ENCODE measurements at places on chromosomes 5 and 9.

GRCh38 chr5:159181152-159181551 lies 28.2 kb downstream of the RNF145 start:
- DNase-seq: no peak

- no peak for DNase-seq
These were observed 127.2 kb upstream of the SLC25A48 start for GRCh38 chr5:135707302-135707701.

GRCh38 chr5:150246835-150247234 lies 42.7 kb downstream of the CAMK2A start:
- no peak for DNase-seq

DNA sequence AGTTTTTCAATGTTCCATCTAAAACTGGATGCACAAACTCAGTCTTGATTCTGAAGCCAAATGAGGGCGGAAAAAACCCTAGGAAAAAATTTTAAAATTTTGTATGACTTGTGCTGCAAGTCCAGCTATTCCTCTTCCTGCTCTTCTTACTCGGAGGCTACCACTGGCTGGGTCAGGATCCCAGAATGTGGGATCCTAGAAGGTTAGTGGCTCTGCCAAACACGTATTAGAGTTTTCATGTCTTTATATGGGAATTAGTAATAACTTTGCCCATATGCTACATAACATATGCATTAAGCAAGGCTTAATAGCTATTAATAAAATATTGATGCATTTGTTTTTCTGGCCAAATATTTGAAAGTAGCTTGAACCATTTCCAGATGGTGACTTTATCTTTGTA lies 458.3 kb downstream of the AGTPBP1 start:
- DNase-seq: no peak

DNA sequence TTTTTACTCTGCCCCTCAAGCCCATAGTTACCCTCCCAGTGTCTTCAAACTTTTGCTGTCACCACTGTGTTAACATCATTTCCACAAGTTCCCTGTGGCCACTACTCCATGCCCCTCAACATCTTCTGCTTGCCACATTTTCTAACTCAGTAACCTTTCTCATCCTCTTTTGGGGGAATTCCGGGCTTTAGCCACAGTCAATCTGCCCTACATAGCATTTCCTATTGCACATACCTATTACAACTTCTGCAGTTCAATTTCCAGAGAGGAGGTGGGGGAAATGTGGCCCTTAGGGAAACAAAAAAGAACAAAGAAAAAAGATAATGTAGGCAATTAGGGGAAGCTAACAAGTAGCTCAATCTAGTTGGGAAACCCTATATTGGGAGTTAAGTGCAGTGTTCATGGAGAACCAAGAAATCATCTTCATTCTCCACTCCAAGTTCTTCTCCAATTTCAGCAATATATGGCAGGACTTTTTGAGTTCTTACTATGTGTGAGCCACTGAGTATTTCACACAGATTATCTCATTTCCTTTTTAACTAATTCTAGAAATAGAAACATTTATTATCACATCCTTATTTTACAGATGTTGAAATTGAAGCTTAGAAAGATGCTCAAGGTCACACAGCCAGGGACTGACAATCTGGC lies 40.2 kb upstream of the LPAR1 start:
- no peak for DNase-seq

DNA sequence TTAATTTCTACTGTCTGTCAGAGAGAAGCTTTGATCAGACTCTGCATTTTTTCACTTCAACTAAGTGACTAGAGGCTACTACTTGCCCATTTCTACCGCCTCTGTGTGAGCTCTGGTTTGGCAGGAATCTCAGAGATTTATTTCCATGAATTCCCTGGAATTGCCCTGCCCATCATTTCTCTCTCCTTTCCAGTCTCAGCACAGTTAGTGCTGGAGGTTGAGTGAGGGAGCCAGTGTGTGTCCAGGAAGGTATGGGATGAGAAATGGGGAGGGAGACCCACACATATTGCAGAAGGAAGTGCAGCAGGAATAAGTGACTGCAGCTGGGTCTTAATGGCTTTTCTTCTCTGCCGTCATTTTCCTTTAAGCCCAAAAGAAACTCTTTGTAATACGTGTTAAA lies 443.1 kb upstream of the ZNF462 start:
- DNase-seq: no peak

- DNase-seq: no peak
These were observed 57.7 kb upstream of the RNU6ATAC start for GRCh38 chr9:134222018-134222573.

- DNase-seq: no peak
These were observed 70.3 kb downstream of the MTAP start for GRCh38 chr9:21872696-21873095.

DNA sequence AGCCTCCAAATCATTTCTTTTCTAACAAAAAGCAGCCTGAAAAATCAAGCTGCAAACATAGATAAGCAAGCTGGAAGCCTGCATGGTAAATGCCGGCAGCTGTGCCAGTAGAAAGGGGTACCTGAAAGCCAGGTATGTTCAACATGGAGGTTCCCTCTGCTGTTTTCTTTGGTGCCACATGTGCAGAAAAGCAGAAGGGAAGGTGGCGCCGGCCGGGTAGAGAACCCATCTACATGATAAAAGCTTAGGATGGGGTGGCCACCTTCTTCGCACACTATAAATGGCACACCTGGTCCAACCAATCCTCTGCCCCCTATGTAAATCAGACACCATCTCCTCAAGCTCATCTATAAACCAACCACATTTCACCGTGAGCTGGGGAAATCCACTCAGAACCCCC lies 268.9 kb upstream of the IRX2 start:
- DNase-seq: no peak

- no peak for DNase-seq
These were observed 743.2 kb upstream of the CDH10 start for GRCh38 chr5:25387953-25388352.

- no peak for DNase-seq
These were observed 37.3 kb downstream of the MRPL36 start for GRCh38 chr5:1762121-1762882.

DNA sequence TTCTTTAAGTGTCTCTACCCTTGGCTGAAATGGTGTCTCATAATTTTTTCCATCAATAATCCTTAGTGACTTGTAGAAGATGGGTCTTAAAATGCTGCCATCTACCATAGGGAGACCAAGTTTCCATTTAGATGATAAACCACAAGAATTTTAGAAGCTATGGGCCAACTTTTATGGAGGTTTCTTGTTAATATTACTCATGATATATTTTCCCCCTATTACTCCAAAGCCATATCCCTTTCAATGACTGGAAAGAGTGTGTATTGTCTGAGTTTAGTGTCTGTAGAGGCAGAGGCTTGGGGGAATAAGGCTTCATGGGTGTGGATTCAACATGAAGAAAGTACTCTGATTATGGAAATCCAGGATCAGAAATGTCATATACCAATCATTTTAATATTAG lies 507.3 kb upstream of the TNC start:
- DNase-seq: no peak

GRCh38 chr9:128005923-128006322 lies 25.1 kb upstream of the EEIG1 start:
- DNase-seq: no peak

DNA sequence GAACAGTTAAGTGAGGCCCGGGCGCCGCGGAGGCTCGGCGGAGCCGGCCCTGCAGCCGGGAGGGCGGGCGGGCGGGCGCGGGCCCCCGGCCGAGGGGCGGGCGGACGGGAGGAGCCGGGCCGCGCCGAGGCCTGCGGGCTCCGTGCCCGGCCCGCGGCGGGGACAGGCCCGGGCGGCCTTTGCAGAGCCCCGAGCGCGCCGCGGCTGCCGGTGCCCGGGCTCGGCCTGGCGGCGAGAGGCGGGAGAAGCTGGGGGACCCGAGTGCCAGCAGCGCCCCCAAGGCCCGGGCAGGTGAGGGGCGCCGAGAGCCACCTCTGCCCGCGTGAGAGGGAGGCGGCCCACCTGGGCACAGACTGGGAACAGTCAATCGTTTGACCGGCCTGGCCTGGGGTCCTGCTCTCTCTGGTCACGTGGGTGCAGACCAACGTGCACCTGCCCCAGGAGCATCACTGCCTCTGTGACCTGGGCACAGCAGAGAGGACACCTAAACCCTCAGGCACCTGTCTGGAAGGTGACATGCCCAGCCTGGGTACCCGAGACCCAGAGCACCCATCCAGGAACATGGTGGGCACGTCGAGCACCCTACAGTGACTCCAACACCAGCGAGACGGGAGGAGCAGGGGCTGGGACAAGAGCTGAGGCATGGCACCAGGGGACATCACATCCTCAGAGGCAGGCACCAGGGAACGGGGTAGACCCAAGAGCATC lies 531 bp downstream of the MVB12B start:
- no peak for DNase-seq

DNA sequence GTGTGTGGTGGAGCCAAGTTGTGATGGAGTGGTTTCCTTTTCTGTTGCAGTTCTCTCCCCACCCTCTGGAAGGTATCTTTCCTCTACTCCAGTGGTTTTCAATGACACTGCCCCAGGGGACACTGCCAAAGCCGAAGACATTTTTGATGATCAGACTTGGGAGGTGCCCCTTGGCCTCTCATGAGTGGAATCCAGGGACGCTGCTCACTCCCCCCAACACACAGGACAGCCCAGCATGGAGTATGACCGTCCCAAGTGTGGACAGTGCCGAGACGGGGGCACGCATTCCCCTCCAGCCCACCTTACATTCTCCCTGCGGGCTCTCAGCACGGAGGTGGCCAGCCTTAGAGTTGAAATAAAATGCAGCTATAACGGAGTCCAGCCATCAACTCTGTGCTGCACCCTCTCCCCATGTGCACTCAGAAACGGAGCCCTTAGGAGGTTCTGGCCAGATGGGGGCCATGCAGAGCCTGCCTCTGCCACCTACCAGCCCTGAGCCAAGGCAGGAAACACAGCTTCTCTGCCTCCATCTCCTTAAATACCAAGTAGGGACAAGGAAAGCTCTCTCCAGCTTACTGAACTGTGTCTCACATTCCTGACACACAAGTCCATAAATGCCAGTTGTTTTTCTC lies 150.8 kb downstream of the ROR2 start:
- no peak for DNase-seq

DNA sequence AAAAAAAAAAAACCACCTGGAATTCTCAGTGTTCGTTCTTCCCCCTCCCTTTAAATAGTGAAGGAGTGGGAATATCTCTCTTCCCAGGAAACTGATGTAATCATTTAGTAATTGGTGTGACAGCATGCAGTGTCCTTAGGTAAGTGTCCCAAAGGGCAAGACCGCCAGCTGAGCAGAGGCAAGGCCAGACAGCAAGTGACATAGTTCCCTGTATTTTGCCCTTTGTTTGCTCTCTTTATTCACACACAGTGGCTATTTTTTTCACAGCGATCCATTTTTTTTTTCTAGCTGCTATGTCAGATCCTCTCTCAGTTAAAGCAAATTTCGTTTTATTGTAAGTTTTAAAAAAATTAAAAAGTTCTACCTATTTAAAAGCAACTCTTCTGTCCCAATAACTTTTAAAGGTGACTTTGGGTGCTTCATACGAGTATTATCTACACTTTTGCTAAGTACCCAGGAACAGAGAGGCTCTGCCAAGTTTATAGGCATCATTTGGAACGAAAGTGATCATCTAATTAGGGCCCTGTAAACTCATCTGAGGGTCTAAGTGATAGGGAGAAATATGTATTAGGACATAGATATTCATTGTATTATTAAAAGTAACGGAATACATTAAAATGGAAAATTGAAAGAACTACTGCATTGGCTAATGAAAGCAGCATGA lies 98.2 kb upstream of the ALDH1A1 start:
- no peak for DNase-seq

- DNase-seq: no peak
These were observed 45.8 kb downstream of the RAB3C start for GRCh38 chr5:58628626-58629025.

DNA sequence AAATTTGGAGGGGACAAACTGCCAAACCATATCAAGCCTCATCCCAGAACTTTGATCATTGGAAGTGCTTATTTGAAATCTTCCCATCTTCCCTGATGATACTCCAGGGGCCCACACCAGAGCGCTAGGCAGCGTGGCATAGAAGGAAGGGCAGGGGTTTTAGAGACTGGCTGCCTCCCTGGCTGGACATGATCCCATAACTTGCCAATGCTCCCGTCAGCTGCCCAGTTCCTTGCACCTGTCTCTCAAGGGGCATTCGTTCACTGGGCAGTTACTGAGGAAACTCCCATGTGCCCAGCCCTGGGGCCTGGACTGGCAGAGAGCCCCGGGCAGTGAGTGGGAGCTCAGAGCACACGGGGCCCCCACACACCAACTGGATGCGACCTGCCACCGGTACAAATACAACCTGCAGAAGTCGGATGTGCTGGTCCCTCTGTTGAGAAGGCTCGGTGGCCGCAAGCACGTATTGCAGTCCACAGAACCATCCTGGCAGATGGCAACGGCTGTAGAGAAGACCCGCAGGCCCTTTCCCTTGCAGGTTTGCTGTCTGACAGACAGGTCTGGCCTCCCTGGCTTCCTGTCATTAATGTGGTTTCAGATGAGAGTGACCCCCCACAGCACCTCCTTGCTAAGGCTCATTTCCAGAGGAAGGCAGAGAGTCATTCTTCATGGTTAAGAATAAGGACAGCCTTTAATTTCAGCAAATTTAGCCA lies 122.4 kb downstream of the MVB12B start:
- DNase-seq: no peak

GRCh38 chr9:80922544-80922943 lies 766.8 kb downstream of the TLE1 start:
- DNase-seq: no peak

- DNase-seq: no peak
These were observed 527.2 kb upstream of the RORB start for GRCh38 chr9:73969936-73970335.

DNA sequence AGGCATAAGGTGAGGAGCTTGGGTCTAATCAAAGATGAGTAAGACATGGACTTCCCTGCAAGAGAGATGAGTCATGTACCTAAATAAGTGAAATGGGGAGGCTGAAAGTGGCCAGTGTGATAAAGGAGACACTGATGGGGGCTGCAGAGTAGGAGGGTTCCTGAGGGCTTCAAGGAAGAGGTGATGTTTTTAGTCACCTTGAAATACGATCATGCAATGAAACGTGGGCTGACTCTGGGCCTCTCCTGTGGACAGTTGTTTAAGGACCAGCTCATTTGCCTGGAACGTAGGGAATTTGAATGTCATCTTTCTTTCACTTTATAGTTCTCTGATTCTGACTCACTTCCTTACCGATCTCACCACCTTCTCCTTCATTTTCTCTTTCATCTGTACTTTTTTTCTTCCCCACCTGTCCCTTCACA lies 49.6 kb upstream of the CPLX2 start:
- DNase-seq: no peak

- no peak for DNase-seq
These were observed 4.2 kb downstream of the MEGF10 start for GRCh38 chr5:127294829-127295228.

DNA sequence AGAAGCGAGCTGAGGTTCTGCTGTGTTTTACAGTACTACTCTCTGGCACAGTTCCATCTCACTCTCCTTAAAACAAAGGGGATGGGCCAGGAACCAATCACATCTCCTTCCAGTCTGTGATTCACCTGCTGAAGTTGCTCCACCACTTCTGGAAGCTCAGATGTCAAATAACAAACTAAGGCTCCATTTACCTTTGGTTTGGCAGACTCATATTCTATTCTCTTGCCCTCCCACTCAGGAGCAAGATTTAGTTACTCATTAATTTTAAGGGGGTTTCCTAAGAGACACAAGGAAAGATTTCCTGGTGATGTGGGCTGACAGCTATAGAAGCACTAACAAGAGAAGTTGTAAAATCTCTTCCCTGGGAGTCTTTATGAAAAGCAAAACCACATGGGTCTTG lies 37.8 kb upstream of the KIF2A start:
- DNase-seq: no peak
